ENCODE measurements at places on chromosomes 7 and 10. TPM values are rescaled to one million over a fixed set of nuclear protein-coding genes. Genes with fewer than 3 reads are reported as not detected.

LSM5 gene
- 36.2 TPM for total RNA-seq

PLEKHS1 gene
- total RNA-seq, result not detected

FOXK1 gene
- total RNA-seq, result 34.1 TPM

SAP25 gene
- total RNA-seq, result not detected

LFNG gene
- 5.1 TPM for total RNA-seq

JAZF1 gene
- 28.9 TPM for total RNA-seq

TSPAN14 gene
- 15.3 TPM for total RNA-seq

CLEC2L gene
- not detected for total RNA-seq

SPDYE16 gene
- total RNA-seq, result not detected

HTR5A gene
- not detected for total RNA-seq

NUTM2B gene
- under 0.01 TPM for total RNA-seq

FAM13C gene
- total RNA-seq, result 10.7 TPM
